T-helper 2 cell (primary cell): ENCODE measurements at places on chromosomes 5 and 9.

GRCh38 chr5:72955143-72955767, 586 bp upstream of the FCHO2 start:
- no peak for DNase-seq

GRCh38 chr5:144304688-144305087, 134.0 kb downstream of the KCTD16 start:
- no peak for DNase-seq

DNA sequence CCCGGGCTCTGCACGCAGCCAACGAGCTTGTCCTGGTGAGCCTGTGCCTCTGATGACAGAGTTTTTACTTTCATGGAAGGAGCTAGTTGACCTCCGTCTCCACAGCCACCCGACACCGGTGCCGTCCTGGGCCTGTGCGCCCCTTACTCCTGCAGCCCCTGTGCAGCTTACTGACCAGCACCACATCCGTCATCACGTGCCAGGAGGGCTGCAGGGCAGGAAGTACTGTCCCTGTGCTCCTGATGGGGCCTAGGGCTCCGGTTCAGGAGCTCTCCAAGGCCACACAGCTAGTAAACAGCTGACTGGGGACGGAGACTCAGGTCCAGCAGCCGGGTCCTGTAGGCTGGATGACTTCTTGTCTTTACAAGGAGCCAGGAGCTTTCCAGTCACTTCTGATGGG, 10.2 kb downstream of the STKLD1 start:
- DNase-seq: no peak

DNA sequence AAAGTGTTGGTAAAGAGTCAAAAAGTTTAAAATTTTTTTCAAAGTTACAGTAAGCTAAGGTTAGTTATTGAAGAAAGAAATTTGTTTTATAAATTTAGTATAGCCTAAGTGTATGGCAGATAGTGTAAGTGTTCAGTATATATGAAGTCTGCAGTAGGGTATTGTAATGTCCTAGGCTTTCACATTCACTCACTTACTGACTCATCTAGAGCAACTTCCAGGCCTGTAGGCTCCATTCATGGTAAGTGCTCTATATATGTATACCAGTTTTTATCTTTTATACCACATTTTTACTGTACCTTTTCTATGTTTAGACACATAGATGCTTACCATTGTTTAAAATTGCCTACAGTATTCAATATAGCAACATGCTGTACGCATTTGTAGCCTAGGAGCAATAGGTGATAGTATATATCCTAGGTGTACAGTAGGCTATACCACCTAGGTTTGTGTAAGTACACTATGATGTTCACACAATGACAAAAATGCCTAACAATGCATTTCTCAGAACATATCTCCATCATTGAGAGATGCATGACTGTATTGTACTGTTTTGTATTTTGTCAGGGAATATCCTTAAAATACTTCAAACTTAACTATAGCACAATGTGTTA, 38.5 kb downstream of the CYSTM1 start:
- DNase-seq: peak; percentile 50

DNA sequence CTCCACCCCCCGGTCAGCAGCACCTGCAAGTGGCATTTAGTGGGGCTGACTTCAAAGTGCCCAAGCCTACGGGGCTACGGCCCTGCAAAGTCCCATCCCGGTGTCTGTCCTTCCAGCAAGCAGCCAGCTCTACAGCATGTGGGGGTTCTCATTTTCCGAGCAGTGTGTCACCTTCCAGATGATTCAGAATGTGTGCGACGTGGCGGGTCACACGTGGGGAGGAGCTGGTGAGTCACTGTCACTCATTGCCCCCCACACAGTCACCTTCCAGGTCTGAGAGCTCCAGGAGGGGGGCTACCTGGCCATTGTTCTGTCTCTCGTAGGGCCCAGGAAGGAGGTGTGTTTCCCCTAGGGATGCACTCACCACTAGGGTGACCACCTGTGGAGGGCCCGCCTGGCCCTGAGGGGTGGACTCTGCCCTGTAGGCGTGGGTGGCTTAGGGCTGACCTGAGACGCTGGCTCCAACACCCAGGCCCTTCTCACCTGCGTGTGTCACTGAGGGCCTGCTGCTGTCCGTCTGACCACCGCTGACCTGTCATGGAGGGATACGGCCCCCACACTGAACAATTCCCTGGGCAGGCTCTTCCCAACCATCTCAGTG, 70.2 kb downstream of the SEMA4D start:
- DNase-seq: no peak

GRCh38 chr9:125754096-125754495, 6.9 kb downstream of the PBX3 start:
- DNase-seq: no peak

DNA sequence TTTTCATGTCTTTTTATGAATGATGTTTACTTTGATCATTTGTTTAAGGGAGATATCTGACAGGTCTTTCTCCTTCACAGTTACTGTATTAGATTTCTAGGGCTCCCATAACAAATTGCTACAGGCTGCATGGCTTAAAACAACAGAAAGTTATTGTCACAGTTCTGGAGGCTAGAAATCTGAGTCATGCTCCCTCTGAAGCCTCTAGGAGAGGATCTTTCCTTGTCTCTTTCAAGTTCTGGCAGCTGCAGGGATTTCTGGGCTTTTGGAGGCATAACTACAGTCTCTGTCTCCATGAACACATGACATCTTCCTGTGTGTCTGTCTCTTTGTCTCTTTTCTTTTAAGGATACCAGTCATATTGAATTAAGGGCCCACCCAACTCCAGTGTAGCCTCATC, 557.3 kb upstream of the SEMA6A start:
- no peak for DNase-seq

- DNase-seq: no peak
These were observed 580 bp downstream of the ERAP1 start for GRCh38 chr5:96807075-96807654.
